HCT116 (cell line): ENCODE measurements at places on chromosomes 12 and 14. TPM values are rescaled to one million over a fixed set of nuclear protein-coding genes. Genes with fewer than 3 reads are reported as not detected.

GRCh38 chr14:58808828-58809227 lies 171.1 kb downstream of the DACT1 start:
- H3K4me3 ChIP-seq = no peak overlapping the region
- DNase-seq = no peak
- no peaks in the 10 kb centered on the region for H3K4me1 ChIP-seq
- H3K36me3 ChIP-seq = no peaks in the 10 kb centered on the region
- no peaks in the 10 kb centered on the region for H3K27me3 ChIP-seq

GRCh38 chr12:125069616-125070015 lies 4.4 kb downstream of the AACS start:
- no peak overlapping the region for H3K4me3 ChIP-seq
- no peaks in the 10 kb centered on the region for H3K36me3 ChIP-seq
- H3K4me1 ChIP-seq = no peaks in the 10 kb centered on the region; the same call in 1 of the 2 replicates
- H3K27ac ChIP-seq = no peak overlapping the region

DNA sequence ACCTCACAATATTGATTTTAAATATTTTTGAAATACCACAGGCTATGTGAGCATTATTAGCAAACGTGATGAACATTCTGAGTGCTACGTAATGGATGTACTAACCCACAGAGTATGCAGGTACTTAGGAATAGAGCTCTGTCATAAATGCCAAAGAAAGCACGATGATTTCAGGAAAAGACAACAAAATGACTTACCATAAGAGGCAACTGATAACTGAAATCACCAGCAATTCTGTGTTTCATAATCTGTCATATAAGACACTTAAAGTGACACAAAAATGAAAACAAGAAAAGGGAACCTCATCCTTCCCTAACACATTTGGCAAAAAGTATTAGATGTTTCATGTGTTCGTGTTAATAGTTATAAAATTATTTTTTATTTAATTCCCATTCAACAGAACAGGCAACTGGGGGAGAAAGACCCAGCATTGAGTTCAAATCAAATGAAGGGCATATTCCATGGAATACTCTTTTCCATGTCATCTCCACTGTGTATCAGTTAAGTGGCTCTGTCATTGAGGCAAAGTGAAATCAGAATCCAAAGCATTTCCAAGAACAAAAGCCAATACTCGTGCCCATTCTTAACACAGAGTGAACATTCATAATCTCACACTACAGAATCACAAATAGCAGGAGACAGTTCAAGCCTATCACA lies 30.4 kb downstream of the ARMH4 start:
- no peak overlapping the region for H3K27ac ChIP-seq
- no peak overlapping the region for H3K4me3 ChIP-seq
- no peaks in the 10 kb centered on the region for H3K4me1 ChIP-seq

- no peak overlapping the region for H3K27ac ChIP-seq
- H3K4me3 ChIP-seq = no peak overlapping the region
Measured at GRCh38 chr12:119528241-119528640, 65.3 kb upstream of the TMEM233 start.

- H3K36me3 ChIP-seq = no peaks in the 10 kb centered on the region
- H3K27me3 ChIP-seq = no peaks in the 10 kb centered on the region
- H3K27ac ChIP-seq = no peak overlapping the region
Measured at GRCh38 chr14:52840877-52841276, 49.5 kb upstream of the GNPNAT1 start.

- no peaks in the 10 kb centered on the region for H3K36me3 ChIP-seq
- no peak overlapping the region for H3K27ac ChIP-seq
- no peak overlapping the region for H3K4me3 ChIP-seq
Measured at GRCh38 chr12:47941475-47941780, 22.0 kb upstream of the TMEM106C start.

- H3K27me3 ChIP-seq = no peaks in the 10 kb centered on the region
- no peak for DNase-seq
- no peak overlapping the region for H3K27ac ChIP-seq
- no peak overlapping the region for H3K4me3 ChIP-seq
- H3K36me3 ChIP-seq = no peaks in the 10 kb centered on the region
- peaks cover 11% of the 10 kb centered on the region for H3K4me1 ChIP-seq
Measured at GRCh38 chr12:49227713-49228112, 37.2 kb upstream of the TUBA1C start.

DNA sequence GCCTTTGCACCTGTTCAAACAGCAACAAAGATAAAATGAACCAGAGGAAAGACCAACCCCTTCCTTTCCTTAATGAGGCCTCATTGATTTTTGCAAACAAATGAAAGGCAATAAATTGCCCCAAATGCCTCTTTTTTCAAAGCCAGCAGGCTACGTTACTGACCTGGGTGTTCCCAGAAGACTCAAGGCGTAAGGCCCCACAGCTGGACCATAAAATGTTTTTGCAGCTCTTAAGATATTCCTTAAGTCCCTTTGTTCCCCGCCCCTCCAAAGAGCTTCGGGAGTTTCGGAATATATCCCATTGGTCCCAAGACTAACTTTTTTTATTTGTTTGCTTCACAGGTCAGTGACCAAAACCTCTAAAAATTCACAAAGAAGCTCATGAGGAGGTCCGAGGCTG lies 462.9 kb upstream of the PRICKLE1 start:
- H3K4me1 ChIP-seq = no peaks in the 10 kb centered on the region
- no peak overlapping the region for H3K27ac ChIP-seq

- no peaks in the 10 kb centered on the region for H3K4me1 ChIP-seq
- no peak overlapping the region for H3K4me3 ChIP-seq
- no peak for DNase-seq
- no peak overlapping the region for H3K27ac ChIP-seq
- H3K27me3 ChIP-seq = no peaks in the 10 kb centered on the region
- H3K36me3 ChIP-seq = peaks cover 10% of the 10 kb centered on the region
Measured at GRCh38 chr14:91175291-91176201, 61.7 kb downstream of the DGLUCY start.

DNA sequence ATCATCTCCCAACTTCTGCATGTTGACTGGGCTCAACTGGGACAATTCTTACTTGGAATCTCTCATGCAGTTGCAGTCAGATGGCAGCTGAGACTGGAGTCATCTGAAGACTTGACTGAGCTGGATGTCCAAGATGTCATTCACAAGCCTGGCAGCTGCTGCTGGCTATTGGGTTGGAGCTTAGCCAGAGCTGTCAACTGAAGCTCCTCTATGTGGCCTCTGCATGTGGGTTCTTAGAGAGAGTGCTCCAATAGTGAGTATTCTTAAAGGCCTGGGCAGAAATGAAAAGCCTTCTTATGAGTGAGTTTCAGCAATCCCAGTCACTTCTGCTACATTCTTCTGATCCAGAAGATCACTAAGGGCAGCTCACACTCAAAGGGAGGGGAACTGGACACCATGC lies 440.9 kb downstream of the LRIG3 start:
- H3K27me3 ChIP-seq = no peaks in the 10 kb centered on the region
- H3K4me1 ChIP-seq = no peaks in the 10 kb centered on the region
- H3K27ac ChIP-seq = no peak overlapping the region
- H3K36me3 ChIP-seq = no peaks in the 10 kb centered on the region
- no peak overlapping the region for H3K4me3 ChIP-seq
- DNase-seq = no peak

DNA sequence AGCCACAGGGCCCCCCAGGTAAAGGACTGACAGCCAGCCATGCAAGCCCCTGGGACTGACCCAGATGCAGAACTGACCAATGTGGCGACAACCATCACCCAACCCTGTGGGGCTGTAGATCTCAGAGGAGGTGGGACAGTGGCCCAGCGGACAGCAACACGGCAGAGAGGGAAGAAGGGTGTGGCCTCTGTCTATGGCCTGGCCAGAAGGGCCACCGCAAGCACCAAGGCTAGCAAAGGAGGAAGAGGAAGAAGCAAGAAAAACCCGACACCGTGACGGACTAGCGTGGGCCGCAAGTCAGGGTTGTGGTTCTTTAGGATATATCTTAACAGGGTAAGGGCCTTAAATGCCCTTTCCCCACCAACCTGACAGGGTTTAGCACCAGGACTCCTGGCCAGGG lies 71.2 kb downstream of the ITPK1 start:
- H3K4me1 ChIP-seq = peaks cover 65% of the 10 kb centered on the region
- peak overlapping the region; percentile 86 for H3K27ac ChIP-seq
- H3K36me3 ChIP-seq = no peaks in the 10 kb centered on the region
- H3K27me3 ChIP-seq = no peaks in the 10 kb centered on the region

DNA sequence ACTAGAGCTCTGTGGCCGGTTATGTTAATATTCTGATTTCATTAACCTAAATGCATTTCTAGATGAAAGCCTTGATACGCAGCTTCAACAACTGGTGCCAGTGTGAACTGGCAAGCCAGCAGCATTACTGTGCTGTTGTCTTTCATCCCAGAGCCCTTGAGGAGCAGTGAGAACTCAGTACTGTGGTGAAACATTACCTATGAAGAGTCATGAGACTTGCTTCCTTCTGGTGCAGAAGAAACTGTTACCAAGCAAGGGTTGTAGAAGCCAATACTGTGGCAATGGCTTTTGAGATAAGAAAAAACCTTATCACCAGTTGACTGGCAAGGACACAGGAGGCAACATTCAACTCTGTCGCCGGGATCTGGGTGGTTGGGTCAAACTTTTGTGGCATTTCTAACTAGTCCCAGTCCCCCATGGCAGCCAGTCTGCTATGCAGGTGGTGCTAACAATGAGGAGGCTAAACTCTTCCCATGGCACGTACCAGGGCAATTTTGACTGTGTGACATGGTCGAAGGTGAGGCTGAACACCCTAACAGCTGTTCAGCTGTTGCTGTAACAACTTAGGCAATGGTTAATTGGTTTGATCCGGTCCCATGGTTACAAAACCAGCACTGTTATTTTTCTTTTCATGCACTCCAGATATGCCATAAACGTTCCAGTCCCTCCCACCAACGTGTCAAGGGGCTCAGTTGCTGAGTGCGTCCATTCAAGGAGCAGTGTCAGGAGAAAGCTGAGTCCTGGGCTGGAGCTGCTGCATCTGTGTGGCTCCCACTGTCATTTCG lies 12.6 kb upstream of the LGALS3 start:
- DNase-seq = no peak
- no peak overlapping the region for H3K27ac ChIP-seq
- H3K27me3 ChIP-seq = no peaks in the 10 kb centered on the region
- H3K4me1 ChIP-seq = no peaks in the 10 kb centered on the region
- H3K36me3 ChIP-seq = no peaks in the 10 kb centered on the region

- DNase-seq = no peak
- H3K4me3 ChIP-seq = no peak overlapping the region
- no peaks in the 10 kb centered on the region for H3K27me3 ChIP-seq
Measured at GRCh38 chr14:61116369-61116768, 135.3 kb downstream of the SLC38A6 start.

- no peaks in the 10 kb centered on the region for H3K27me3 ChIP-seq
- no peak for DNase-seq
- no peaks in the 10 kb centered on the region for H3K36me3 ChIP-seq
- H3K4me1 ChIP-seq = no peaks in the 10 kb centered on the region
- H3K27ac ChIP-seq = no peak overlapping the region
- H3K4me3 ChIP-seq = no peak overlapping the region
Measured at GRCh38 chr14:34003082-34003668, 52.3 kb upstream of the EGLN3 start.

- no peaks in the 10 kb centered on the region for H3K36me3 ChIP-seq
- H3K4me3 ChIP-seq = no peak overlapping the region
- H3K4me1 ChIP-seq = no peaks in the 10 kb centered on the region
- H3K27ac ChIP-seq = no peak overlapping the region
Measured at GRCh38 chr12:127192391-127192790, 1074.6 kb upstream of the TMEM132C start.

- H3K27me3 ChIP-seq = no peaks in the 10 kb centered on the region
- no peaks in the 10 kb centered on the region for H3K4me1 ChIP-seq
- no peak overlapping the region for H3K4me3 ChIP-seq
- H3K36me3 ChIP-seq = no peaks in the 10 kb centered on the region
Measured at GRCh38 chr12:13154831-13155230, 41.7 kb upstream of the EMP1 start.

DNA sequence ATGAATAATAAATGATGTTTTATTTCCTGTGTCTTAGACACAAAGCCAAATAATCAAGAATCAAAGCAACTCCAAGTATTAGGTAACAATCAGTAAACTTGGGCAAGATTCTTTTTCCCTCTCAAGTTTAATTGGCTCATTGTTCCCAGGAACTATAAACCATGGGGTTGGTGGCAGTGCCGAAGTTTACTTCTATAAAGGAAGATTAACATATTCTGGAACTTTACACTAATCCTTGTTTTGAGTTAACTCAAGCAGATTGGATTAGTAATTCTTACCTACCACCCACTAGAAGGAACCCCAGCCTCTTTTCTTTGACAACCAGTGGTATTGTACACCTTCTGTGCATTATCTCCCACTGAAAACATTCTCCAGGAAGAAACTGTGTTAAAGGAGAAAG lies 197.1 kb downstream of the EXOC5 start:
- no peaks in the 10 kb centered on the region for H3K4me1 ChIP-seq
- H3K36me3 ChIP-seq = no peaks in the 10 kb centered on the region
- no peak for DNase-seq
- H3K4me3 ChIP-seq = no peak overlapping the region
- peaks cover 25% of the 10 kb centered on the region for H3K27me3 ChIP-seq

- DNase-seq = no peak
- H3K4me3 ChIP-seq = no peak overlapping the region
- H3K27ac ChIP-seq = no peak overlapping the region
Measured at GRCh38 chr12:42571327-42572009, 18.1 kb downstream of the PRICKLE1 start.

DNA sequence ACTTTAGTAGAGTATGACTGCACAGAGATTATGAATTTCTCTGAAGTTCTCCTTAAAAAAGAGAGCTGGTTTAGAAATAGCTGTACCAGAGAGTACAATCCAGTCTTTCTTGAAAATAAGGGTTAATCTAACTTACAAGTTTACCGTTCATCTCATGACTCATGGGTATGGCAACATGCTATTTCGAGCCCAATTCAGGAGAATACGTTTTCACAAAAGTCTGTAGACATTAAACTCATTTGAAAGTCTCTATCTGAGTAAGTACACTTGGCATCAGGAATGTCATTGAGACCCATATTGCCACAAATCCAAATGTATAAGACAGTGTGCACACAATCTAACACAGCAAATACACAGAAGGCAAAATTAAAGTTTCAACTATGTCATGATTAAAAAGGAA lies 160.5 kb downstream of the PIK3C2G start:
- H3K36me3 ChIP-seq = no peaks in the 10 kb centered on the region
- no peaks in the 10 kb centered on the region for H3K27me3 ChIP-seq
- H3K27ac ChIP-seq = no peak overlapping the region
- H3K4me1 ChIP-seq = no peaks in the 10 kb centered on the region
- no peak overlapping the region for H3K4me3 ChIP-seq
- no peak for DNase-seq

- DNase-seq = no peak
- no peak overlapping the region for H3K27ac ChIP-seq
- no peak overlapping the region for H3K4me3 ChIP-seq
- peaks cover 67% of the 10 kb centered on the region for H3K36me3 ChIP-seq
- 0 out of 2 replicates have a peak, but pooled peaks cover 13% of the 10 kb centered on the region for H3K4me1 ChIP-seq
Measured at GRCh38 chr12:75505706-75506312, 5.6 kb downstream of the KRR1 start.

GRCh38 chr12:93805736-93806141 lies 128.6 kb downstream of the CRADD start:
- H3K4me3 ChIP-seq = no peak overlapping the region
- no peaks in the 10 kb centered on the region for H3K4me1 ChIP-seq
- no peak for DNase-seq
- H3K36me3 ChIP-seq = no peaks in the 10 kb centered on the region
- no peaks in the 10 kb centered on the region for H3K27me3 ChIP-seq
- H3K27ac ChIP-seq = no peak overlapping the region

The IL26 gene
- total RNA-seq = not detected

The NDUFA12 gene
- total RNA-seq = 79.7 TPM

The KRT78 gene
- total RNA-seq = not detected

The AMN gene
- total RNA-seq = 5.7 TPM

The SOCS2 gene
- 15.2 TPM for total RNA-seq

The CLEC2D gene
- total RNA-seq = 1.9 TPM

The HCAR3 gene
- total RNA-seq = not detected

The LMO3 gene
- total RNA-seq = 0.34 TPM

The MMP14 gene
- 17.8 TPM for total RNA-seq

The UNC119B gene
- 33.8 TPM for total RNA-seq

The PPM1H gene
- 8.0 TPM for total RNA-seq

The SIVA1 gene
- 141 TPM for total RNA-seq

The DDIT3 gene
- total RNA-seq = 84.7 TPM
